ENCODE measurements at places on chromosomes 16 and 17.
A peak's percentile ranks its signal among the peaks of the same experiment; 100 is the strongest.

GRCh38 chr17:33261820-33262219 lies 31.3 kb downstream of the ASIC2 start:
- no peak for DNase-seq

GRCh38 chr17:45130681-45131615 lies 1.4 kb downstream of the PLCD3 start:
- DNase-seq, result no peak

GRCh38 chr17:46024590-46024989 lies 25.5 kb downstream of the STH start:
- DNase-seq, result no peak

DNA sequence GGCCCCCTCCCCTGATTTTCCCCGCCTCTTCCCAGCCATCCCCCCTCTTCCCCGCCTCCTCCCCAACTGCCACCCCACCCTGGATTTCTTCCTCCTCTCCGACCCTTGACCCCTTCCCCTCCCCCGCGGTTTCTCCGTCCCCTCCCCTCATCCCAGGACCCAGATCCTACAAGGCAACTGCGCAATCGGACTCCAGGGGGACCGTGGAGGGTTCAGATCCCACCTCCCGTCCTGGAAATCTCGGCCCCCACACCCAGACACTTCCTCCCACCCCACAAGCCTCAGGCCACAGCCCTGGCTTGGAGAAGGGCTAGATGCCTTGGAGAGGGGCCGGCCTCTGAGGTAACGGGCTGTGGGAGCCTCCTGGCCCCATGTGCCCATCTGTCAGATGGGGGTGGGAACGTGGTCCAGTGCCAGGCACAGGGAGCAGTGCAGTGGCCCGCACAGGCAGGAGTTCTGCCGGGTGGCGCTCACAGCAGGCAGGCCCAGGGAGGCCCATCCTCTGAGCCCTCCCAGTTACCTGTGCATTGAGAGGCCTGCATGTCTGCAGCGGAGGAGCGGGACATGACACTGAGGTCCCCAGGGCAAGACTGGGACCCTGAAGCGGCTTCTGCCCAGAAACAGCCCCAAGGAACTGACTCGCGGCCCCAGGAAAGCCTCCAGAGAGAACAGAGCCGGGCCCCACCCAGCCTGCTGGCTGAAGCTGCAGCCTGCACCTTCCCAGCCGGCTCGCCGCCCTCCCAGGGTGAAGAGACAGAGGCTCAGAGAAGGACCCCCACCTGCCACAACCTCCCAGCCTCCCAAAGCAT lies 16.7 kb downstream of the ZNF423 start:
- no peak for DNase-seq

DNA sequence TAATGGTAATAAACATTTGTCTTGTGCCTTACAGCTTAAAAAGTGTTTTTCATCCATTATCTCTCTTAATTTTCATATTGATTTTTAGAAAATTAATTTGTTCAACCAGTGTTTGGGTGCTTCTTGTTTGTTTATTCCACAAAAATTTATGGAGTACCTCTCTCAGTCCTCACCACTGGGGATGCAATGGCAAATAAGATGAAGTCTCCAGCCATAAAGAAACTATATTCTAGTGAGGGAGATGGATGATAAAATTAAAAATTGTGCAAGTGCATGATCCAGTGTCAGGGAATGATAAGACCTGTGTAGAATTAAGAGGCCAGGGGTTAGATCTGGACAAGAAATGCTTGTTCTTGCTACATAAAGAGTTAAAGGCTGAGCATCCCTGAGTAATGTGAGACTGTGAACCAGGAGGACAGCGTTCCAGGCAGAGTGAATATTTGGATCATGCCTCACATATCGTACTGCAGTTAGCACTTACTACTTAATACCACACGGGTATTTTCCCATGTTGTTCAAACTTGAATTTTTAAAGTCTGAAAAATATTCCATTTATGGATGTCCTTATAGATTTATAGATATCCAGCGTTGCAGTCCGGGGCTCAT lies 535.7 kb upstream of the HSBP1 start:
- no peak for DNase-seq

DNA sequence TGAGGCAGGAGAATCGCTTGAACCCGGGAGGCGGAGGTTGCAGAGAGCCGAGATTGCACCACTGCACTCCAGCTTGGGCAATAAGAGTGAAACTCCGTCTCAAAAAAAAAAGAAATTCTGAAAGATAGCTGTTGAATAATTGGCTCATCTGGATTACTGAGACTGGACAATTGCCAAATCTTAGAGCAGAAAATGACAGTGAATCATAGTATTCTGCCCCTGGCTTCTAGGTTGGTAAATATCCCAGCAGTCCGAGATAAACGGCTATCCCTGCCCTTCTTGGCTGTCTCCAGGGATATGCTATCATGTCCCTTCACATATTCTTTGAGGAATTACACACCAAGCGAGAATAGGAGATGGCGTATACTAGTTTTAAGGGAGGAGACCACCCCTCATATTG lies 35.5 kb upstream of the METTL16 start:
- no peak for DNase-seq

GRCh38 chr17:47674499-47674898 lies 19.5 kb upstream of the TBKBP1 start:
- no peak for DNase-seq

- no peak for DNase-seq
Measured at GRCh38 chr16:48231727-48232492, 12.2 kb upstream of the LONP2 start.

- DNase-seq, result no peak
Measured at GRCh38 chr16:4987580-4988374, 29.6 kb downstream of the SEC14L5 start.

GRCh38 chr16:11359370-11359769 lies 14.1 kb downstream of the RMI2 start:
- DNase-seq, result no peak

GRCh38 chr16:1964506-1965395 lies at the start of gene RPS2:
TSS of gene RPS2 (minus strand) at chr16:1964826. CDS start at chr16:1964625, 201 bp downstream.
- DNase-seq, result peak; percentile 94

DNA sequence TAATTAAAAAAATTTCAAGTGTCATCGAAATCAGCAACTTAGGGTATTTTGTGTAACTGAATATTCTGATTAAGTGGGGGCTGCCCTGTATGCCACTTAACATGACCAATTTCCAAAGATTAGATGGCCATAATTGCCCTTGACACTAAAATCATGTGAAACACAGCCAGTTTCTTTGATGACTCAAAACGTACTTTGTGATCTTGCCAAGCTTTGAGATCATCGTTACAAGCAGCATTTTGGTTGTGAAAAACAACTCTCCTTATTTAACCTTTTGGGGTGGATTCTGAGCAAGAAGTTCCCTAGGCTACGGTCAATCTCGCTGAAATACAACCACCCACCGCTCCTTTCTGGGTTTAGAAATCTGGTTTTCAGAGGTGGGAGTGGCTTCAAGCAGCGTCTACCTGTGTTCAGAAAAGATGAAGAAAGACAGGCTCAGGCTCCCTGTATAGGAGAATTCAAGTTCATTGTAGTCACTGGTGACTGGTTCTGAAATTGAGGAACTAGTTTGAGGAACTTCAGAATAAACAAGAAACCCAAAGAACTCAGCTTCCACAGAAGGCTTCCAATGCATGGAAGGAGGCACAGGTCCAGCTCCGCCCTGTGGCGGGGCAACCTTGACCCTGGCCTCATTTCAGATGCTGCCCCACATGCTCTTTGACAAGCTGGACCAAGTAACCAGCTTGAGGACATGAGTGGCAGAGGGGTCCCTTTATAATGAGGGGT lies 9.4 kb downstream of the MAP3K14 start:
- no peak for DNase-seq

- no peak for DNase-seq
Measured at GRCh38 chr17:2075336-2076086, 20.6 kb downstream of the HIC1 start.

- no peak for DNase-seq
Measured at GRCh38 chr16:15708096-15708495, 58.1 kb downstream of the NDE1 start.

DNA sequence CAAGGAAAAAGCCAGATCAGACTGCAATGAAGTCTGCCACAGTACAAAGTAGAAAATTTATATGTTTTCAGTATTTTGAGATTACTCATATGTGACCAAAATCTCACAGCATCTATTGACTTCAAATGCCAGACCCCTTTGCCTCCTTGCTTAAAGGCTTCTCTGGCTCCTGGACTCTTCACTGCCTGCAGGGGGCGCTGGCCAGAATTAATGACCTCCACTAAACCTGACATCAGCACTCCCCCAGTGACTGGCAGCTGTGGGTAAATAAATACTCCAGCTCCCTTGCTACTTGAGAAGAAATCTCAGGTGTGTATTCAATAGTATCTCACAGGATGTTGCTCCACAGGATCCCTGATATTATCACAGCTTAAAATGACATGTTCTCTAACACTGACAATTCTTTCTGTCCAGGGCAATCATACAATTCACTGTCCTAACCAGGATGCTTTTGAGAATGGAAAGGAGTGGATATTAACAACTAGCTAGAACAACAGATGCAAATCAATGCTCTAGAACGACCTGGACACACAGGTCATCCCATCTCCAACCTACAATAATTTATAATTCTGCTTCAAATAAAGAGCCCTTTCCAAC lies 4.0 kb downstream of the BECN1 start:
- DNase-seq, result peak; percentile 37

DNA sequence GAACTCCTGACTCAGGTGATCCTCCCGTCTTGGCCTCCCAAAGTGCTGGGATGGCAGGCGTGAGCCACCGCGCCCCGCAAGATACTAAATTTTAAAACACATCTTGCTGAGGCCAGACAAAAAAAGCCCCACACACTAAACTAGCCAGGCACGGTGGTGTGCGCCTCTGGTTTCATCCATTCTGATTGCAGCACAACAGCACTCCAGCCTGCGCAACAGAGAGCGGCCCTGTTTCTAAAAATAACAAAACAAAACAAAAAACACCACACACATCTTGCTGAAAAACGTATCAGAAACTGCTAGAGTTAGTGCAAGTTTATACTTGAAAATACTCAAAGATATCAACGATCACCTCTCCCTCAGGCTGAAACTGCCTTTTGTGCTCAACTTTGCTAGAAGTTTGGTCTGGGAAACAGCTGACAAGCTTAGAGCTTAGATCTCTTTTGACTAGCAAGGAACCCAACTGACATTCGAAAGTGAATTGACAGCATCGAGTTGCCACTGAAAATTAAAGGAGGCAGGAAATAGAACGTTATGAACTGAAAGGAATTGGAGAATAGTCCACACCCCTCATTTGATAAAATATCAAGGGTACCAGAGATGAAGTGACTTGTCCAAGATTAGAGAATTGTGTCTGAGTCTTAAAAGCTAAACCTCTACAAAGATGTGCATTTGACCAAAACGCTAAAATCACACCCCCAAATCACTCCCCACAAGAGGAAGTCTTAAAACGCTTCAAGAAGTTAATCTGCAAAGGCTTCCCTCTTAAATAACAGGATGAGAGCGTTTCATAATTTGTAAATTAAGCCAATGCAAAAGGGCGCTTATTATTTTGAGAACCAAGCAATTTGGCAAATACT lies 908 bp downstream of the COG4 start:
- DNase-seq, result no peak

- no peak for DNase-seq
Measured at GRCh38 chr17:63019138-63019873, 53.3 kb downstream of the TANC2 start.

DNA sequence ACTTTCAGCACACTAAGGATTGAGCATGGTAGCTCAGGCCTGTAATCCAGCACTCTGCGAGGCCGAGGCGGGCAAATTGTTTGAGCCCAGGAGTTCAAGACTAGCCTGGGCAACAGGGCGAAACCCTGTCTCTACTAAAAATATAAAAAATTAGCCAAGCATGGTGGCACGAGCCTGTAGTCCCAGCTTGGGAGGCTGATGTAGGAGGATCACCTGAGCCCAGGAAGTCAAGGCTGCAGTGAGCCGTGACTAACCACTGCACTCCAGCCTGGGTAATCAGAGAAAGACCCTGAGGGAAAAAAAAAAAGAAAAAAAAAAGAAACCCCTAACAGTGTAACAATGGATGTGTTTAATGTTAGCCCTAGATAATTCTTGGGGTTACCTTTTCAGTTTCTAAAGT lies 24.0 kb downstream of the PARN start:
- DNase-seq, result no peak

All from stimulated activated CD8-positive, alpha-beta memory T cell treated with anti-CD3 and anti-CD28 coated beads, Interleukin-7, amount 100 ng/mL, for 1 hour (primary cell).